IPS DF 6.9 (cell line): ENCODE measurements at places on chromosomes 4 and X.

DNA sequence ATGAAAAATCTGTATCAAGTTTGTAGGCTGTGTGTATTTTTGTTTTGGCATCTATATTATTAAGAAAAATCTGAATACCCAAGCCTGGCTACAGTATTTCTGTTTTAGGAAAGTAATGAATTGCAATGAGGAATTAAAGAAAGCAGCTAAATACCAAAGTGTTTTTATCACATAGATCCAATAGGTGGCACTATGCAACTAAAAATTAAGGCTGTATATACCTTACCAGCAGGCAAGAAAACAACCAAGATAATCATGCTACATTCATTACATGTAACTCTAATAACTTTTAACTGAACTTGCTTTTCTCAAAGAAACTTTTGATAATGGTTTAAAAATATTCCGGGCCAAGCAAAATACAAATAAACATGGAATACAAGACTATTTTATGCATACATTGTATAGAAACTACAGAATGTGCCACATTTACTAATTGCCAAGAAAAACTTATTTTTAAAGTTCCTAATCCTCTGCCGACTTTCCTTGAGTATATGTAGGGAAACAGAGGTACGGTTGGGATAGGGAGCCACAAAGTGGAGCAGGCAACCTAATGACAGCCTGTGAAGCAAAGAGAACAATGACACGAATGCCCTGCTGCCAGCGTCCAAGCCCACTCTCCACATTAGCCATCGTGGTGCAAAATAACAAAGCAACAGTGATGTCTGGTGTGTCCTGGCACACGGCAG, 63.7 kb downstream of the SEC24D start:
- DNase-seq = no peak

GRCh38 chr4:52376132-52376704, 282.9 kb downstream of the USP46 start:
- DNase-seq = no peak

DNA sequence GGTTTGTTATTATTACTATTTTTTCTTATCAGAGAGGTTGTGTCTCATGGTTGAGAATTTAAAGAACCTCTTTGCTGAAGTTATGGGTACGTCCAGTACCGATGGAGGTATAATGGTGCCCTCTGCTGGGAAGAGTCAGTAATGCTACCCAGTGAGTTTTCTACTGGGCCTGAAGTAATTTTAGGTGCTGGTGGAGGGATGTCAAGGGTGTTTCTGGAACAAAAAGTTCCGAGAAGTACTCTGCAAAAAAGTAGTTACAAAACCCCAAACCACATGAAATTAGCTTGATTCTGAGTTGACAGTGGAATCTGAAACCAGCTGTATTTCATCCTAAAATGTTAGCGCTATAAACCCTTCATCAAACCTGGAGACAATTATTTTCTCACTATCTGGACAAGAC, 102.5 kb upstream of the MID1 start:
- DNase-seq = peak; percentile 54

DNA sequence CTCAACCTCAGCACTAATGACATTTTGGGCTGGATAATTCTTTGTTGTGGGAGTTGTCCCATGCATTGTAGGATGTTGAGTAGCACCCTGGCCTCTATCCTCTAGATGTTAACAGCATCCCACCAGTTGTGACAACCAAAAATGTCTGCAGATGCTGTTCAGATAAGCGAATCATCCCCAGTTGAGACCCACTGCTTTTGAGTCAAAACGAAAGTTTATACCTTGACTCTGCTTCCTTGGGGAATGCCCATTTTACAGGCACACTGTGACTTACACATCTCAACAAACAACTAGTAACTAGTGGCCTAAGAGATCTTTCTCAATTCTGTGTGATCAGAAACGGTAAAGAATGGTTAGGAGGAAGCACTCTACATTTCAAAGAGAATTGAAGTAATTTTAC, 37.0 kb downstream of the SEPSECS start:
- DNase-seq = no peak

DNA sequence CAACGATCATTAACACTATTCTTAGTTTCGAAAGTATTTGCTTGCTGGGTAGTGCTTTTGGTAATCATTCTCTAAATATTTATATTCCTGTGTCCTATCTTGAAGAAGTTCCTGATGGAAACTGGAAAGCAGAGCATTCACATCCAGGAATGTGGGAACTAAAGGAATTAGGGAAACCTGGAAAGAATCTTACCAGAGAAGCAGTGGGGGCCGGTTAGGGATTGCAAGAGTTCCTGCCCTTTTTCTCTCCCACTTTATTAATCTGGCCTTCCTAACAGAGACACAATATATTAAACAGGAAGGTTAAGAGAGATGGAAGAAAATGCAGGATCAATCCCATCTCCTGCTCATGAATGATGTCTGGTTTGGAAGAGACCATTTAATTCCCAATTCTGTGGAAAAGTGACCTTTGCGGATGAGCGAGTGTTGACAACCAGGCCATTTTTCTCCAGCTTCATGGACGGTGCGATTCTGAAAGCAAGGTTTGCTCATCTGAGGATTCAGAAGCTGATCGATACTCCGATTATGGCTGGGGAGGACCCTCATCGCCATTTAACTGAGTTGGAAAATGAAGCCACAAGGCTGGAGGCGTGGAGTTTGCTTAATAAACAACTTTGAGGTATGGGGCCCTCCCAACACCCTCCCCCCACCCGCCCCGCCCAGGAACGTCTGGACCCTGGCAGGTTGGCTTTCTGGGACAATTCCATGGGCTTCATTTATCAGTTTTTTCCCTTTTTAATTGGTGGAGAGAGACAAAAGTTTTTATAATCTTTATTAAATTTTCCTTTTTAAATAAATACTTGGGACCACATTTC, 52.3 kb downstream of the C4orf51 start:
- no peak for DNase-seq

DNA sequence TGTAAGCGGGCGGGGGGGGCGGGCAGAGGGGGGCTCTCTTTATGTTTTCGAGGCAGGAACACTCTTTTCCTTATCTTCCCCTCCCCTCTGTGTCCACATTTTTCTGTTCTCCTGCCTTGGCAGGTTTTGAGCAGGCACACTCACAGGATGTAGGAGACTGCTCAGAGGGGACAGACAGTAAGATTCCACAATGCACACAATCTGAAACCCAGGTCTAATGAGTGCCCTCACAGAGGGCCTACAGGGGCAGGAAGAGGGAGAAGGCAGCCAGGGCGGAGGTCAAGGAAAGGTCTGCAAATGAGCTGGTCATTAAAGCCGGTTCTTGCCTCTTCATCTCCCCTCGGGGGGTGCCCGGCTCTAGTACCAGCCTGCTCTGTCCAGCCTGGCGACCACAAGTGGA, 106.1 kb upstream of the ATP6AP2 start:
- DNase-seq = no peak

GRCh38 chr4:139175646-139176301, 1.2 kb downstream of the ELF2 start:
- DNase-seq = no peak

GRCh38 chrX:47843363-47843762, 6.7 kb downstream of the ZNF81 start:
- no peak for DNase-seq

DNA sequence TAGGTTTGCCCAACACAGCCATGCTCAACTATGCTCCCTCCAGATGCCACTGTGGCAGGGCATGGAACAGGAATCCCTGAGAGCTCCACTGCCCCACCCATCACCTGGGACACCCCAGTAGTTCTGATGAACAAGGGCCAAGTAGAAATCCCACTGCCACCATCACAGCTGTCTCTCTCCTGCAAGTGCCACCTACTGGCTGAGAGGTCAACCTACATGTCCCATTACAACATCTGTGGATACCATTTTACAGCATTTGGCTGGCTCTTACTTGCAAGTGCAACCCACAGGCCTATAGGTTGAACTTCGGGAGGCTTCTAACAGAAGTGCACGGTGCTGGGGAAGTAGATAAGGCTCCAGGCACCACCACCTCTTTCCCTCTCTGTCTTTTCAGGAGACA, 142.5 kb downstream of the CXXC4 start:
- peak; percentile 13 for DNase-seq

- no peak for DNase-seq
Observed at GRCh38 chr4:65416891-65417290, 253.4 kb downstream of the EPHA5 start.

DNA sequence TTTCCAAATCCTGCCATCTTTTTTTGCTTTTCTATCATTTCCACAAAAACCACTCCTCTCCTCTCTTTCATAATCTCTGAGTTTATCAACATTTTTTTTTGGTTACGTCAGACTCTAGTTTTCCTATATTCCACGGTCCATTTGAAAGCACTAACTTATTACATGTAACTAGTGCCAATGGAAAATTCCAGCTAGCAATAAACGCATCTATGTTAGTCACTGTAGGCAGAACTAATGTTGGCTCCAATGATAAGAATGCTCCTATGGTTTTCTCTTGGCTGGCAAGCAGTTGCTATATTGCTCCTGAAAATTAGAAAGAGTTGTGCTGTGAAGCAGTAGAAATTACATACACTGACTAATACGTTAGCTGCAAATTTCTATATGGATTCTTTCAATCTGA, 634.6 kb upstream of the FTHL17 start:
- DNase-seq = no peak

DNA sequence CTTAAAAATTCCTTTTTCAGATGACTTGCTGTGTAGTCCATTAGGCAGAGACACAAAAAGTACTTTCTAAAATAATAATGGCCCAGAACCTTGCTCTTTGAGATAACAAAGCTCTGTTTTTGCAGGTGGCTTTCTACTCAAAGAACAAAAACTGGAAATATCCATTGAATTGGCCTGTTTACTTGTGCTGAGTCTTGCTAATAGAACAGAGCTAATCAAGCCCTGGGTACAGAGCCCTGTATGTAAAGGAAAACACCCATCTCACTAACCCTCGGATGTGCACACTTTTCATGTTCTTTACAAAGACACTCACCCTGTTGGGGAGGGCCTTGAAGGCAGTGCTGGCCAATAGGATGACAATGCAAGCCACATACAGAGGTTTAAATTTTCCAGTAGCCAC, 27.0 kb upstream of the LNX1 start:
- no peak for DNase-seq

DNA sequence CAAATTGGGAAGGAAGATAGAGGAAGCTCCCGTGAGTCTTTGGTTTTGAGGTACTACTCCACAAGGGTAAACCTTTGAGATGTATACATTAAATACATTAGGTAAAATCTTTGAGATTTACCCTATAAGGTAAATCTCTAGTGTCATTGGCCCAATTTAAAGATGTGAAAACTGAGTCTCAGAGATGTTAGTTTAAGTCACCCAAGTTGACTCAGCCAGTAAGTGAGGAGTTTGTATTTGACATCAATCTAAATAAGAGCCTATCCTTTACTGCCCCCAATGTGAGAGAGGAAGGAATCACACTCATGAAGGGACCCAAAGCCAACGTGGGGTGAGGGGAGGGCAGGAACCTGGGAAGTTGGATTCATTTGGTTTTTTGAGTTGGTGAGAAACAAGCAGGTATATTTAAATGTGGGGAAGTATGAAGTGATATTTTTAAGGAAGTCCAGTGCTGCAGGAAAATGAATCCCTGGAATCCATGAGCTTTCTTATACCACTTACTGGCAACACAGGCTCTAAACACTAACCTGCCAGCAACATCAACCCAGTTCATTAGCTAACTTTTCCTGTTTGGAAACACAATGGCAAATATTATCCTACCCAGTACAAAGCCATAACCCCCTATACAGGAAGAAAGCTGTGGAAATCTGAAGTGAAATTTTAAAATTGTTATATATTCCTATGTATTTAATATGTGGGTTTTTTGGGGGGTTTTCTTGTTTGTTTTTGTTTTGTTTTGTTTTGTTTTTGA, 55.3 kb downstream of the PALLD start:
- no peak for DNase-seq

- DNase-seq = no peak
Observed at GRCh38 chrX:66408507-66408906, 230.4 kb downstream of the EDA2R start.

DNA sequence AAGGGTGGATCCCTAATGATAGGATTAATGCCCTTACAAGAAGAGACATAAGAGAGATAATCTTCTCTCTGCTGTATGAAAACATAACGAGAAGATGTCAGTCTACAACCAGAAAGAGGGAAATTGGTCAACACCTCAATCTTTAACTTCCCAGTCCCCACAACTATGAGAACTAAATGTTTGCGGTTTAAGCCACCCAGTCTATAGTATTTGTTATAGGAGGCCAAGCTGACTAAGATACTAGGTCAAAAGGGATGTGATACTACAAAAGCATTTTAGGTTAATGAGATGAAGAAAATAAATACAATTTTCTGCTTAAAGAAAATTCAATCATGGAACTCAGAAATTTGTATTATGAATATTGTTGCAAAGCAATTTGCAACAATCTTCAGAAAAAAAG, 55.4 kb upstream of the LHFPL1 start:
- DNase-seq = no peak

DNA sequence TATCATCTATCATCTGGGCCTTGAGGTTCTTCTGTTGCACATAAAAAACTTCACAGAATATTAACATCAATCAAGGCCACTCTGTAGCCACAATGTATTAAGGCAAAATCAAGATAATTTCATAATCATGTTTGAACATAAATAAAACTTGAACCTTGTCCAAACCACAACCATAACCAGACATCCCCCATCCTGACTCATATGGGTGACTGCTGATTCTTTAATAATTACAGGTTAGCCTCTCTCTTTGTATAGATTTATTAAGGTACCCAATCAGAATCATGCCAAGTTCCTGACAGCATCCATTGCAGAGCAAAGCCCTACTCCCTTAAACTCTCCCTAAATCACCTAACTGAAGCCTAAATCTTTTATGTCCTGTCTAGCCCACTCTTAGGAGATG, 16.7 kb upstream of the AREG start:
- DNase-seq = no peak

GRCh38 chr4:3267576-3268394, 18.8 kb downstream of the MSANTD1 start:
- no peak for DNase-seq

DNA sequence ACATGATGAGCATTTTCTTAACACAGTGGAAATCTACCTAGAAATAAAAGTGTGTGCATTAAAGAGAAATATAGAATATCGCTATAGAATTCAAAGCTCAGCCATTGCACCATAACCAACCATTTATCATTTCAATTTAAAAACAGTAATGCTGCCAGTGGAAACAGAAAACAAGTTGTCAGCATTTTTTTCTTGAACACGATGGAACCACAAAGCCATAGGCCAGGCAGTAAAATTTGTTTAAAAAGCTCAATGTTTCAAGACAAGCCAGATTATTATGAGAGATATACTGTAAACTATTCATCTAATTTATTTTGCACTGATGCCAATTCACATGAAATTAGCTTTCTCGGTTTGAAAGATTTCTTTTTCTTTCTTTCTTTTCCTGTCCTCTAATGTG, 46.7 kb upstream of the NRK start:
- DNase-seq = no peak

- no peak for DNase-seq
Observed at GRCh38 chr4:2511645-2512131, 24.8 kb upstream of the FAM193A start.

DNA sequence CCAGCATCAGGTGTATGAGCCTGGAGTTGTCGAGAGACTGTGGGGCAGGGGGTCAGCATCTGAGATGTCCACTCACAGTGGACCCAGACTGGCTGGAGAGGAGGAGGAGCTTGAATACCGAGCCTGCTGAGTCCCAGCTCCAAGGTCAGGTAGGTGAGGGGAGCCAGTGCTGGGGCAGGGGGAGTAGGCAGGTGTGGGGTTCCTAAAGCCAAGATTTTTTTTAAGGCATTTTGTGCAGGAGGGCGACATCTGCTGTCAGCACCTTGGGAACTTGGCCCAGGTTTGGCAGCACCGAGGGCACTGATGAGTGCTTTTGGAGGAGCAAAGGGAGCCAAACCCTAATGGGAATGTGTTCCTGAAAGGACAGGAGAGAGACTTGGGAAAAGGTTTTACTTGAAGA, 64.2 kb upstream of the MSANTD1 start:
- DNase-seq = no peak
